ENCODE measurements at places on chromosomes 1 and 21.

GRCh38 chr21:16154951-16155635, 425.3 kb downstream of the USP25 start:
- DNase-seq = no peak

DNA sequence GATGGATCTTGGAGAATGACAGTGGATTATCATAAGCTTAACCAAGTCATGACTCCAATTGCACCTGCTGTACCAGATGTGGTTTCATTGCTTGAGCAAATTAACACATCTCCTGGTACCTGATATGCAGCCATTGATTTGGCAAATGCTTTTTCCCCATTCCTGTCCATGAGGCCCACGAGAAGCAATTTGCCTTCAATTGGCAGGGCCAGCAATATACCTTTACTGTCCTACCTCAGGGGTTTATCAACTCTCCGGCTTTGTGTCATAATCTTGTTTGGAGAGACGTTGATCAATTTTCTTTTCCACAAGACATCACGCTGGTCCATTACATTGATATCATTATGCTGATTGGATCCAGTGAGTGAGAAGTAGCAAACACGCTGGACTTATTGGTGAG, 20.1 kb downstream of the ZNF691 start:
- no peak for DNase-seq

DNA sequence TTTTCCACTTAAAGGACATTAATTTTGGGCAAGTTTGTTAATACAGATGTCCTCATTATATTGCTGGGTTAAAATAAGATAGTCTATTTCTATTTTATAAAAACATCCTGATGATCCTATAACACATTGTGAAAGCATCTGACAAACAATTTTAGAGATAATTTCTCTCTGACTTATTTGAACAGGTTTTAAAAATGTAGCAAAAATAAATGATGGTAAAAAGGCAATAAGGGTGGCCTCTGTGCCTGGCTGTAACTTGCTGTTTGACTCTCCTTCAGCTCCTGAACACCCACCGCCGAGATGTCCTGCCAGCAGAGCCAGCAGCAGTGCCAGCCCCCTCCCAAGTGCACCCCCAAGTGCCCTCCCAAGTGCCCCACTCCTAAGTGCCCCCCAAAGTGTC, at the start of gene LCE1A:
LCE1A (plus strand) TSS at position 301 of the 400 bp plus-strand sequence; CDS start at position 301, 0 bp downstream.
- no peak for DNase-seq

DNA sequence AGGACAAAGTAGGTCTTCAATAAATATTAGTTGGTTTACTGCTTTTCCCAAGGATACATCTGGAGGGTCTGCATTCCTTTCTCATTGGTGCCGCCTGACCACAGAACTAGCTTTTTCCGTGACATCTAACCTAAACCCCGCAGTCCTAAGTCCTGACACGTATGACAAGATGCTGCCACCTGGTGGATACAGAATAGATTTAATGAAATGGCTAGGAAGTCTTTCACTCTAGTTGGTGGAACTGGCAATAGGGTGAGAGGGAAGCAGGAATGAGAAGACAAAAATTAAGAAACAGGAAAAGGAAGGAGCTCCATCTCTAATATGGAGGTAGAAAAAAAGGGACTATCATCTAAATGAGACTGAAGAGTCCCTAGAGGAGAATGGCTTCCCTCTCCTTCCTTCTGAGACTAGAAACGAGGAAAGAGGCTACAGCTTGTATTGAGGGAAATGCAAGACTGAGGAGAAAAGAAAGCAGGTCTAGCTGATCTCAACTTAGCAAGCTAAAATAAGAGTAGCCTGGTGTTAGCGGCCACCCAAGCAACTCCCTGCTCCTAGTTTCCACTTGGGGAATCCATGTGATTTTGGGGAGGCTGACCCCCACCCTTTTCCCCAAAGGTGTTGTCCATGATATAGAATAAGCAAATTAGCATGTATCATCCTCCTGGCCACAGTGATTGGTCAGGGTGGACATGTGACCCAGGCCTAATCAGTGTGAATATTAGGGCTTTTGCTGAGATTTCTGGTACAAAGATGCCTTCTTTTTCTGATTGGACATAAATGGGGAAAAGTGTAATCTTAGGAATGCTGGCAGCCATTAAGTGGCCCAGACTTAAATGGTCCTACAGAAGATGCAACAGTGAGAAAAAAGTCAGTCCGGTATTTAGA, 5.9 kb downstream of the RFX5 start:
- peak; percentile 89 for DNase-seq

DNA sequence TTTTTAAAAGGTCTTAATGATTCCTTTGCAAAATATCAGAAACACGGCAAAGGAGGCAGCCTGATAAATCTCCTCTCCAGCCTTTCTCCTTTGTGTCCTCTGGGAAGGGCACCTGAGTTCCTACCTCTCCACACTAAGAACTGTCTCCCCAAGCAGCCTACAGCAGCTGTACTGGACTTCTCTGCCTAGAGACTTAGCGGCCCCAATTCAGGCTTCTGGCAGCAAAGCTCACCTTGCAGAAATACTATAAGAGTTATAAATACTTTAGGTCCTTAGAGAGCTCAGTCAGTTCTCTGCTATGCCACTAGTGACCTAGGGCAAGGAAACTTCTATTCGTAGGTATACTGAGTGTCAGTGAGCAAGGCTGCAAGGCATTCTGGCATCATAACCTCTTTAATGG, 33.9 kb downstream of the LRRC52 start:
- DNase-seq = no peak

- DNase-seq = no peak
Measured at GRCh38 chr1:87969040-87969439, 640.4 kb downstream of the LMO4 start.

DNA sequence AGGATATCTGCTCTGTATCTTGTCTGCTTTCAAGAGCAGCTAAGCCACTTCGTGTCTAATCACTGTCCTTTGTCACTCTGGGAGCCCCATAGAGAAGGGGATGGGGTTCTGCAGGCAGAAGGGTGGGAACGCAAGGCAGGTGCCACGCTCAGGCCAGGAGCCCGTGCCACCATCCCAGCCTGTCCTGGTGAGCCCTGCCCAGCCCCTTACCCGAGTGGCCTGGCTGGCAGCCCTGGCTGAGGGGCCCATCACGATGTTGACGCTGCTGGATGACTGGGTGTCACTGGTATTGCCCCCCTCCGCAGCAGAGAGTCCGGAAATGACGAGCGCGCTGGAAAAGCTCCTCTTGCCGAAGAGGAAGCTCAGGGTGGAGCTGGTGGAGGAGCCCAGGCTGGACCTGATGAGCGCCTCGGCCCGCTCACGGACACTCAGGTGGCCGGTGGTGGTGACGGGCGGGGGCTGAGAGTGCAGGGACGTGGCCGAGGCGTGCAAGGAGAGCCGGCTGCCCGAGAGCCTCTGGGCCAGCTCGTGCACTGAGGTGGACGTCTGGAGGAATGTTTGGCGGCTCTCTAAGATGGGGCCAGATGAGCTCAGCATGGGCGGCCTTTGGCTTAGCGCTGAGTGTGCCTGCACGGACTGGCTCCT, 35.6 kb downstream of the NTPCR start:
- no peak for DNase-seq

DNA sequence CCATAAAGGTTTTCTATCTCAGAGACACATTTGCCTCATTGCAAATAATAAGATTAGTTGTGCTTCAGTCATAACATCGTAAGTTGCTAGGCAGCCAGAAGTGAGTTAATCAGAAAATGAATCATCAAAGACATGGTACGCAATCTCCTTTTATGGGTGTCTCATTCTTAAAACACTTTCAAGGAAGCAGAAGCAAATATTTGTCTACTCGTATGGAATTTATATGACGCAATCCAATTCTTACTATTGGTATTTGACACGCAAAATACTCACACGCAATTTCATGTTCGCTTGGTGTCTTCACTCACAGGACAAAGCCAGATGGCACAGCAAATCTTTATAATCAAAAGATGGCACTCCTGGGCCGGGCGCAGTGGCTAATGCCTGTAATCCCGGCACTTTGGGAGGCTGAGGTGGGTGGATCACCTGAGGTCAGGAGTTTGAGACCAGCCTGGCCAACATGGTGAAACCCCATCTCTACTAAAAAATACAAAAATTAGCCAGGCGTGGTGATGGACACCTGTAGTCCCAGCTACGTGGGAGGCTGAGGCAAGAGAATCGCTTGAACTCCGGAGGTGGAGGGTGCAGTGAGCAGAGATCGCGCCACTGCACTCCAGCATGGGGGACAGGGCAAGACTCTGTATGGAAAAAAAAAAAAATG, 56.4 kb downstream of the HLCS start:
- DNase-seq = no peak

DNA sequence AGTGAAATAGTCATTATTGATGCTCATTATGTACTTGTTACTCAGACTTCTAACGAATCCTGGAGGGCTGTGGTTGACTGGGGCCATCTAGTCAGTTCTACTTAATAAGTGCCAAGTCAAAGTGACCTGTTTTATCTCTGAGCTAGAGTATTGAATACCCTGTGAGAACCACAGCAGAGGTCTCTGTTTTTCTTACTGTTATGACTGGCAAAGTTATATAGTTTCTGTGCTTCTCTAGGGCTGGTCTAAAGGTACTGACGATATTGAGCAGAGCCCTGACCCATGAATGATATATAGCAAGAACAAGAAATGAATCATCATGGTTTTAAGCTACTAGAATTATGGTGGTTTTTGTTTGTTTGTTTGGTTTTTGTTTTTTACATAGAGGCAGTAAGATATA, 555.8 kb downstream of the PLA2G4A start:
- DNase-seq = no peak

DNA sequence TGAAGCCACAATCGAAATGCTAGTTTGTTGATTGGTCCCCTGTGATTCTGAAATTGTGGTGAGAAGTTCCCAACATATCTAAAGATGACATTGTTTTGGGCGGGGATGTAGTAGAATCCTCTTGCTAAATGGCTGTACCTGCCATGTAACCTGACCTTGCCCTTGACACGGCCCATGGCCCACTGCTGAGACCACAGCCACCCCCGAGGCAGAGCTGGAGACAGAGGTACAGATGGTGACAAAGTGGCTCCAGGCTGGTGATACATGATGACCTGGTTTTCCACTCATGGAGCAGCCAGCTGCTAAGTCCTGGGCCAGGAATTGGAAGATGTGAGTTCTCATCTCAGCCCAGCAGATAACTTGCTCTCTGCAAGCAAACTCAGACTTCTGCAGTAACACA, 226.5 kb downstream of the FOXD2 start:
- DNase-seq = no peak

DNA sequence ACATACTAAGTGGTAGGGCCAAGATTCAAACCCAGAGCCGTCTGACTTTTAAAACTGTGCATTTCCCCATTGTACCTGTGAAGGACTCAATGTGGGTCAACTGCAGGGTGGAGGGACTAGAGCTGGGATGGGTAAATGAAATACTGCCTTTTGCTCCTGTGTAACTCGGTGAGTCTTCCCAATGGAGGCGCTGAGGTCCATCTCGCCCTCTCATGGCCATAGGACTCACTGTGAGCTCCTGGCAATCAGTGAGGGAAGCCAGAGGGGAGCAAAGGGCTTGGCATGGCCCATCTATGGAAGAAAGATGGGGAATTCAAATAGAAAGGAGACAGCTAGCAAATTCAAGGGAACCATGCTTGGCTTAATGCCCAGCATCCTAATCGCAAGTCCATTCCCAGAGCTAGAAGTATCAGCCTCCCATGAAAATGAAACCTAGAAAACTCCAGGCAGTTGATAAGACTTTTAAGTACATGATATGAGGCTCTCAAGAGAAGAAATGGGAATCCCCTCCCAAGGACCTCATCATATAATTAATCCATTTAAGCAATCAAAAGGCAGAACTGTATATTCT, 25.4 kb upstream of the CGN start:
- DNase-seq = no peak
